Stimulated activated CD8-positive, alpha-beta memory T cell treated with anti-CD3 and anti-CD28 coated beads, Interleukin-2, amount 100 ng/mL, for 1 hour (primary cell): ENCODE measurements at places on chromosomes 5 and 9.

GRCh38 chr5:1175801-1176472, 25.5 kb upstream of the SLC6A19 start:
- no peak for DNase-seq

GRCh38 chr5:9421884-9422283, 124.0 kb downstream of the SEMA5A start:
- no peak for DNase-seq

GRCh38 chr9:86735772-86736458, 211.4 kb downstream of the GAS1 start:
- DNase-seq, result no peak

DNA sequence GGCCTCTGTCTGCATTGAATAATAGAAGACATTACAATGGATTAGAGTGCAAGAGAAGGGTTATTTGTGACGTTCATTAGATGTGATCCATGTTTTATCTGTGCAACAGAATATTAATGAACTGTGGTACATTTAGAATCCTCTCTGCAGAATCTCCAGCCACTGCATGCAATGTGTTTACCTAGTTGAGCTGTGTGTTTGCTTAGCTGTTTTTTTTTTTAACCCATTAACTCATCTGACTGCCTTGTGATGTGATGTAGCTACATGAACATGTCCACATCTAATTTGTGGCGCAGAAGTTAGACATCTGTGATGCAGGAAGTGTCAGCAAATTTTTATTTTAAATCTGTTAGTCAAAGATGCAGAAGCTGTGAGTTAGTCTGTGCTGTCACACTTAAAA, 236.9 kb downstream of the CD180 start:
- DNase-seq, result no peak

GRCh38 chr5:141835928-141836670, 42.1 kb downstream of the PCDH1 start:
- DNase-seq, result no peak

DNA sequence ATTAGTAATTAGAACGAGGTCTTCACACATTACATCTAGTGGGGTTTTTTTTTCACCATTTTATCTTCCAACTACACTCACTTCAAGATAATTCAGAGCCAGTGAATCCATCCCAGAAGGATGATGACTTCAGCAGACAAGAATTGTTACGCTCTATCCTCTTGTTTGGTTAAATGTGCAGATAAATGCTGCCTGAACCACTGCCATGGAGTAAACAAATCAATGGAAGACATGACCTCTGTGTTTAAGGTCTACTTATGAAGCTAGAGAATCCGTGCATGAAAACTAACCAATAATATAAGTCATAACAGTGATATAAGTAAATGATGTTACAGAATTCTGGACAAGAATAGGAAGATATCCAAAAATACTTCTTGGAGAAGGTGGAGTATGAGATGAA, 602.6 kb downstream of the TLR4 start:
- DNase-seq, result no peak

DNA sequence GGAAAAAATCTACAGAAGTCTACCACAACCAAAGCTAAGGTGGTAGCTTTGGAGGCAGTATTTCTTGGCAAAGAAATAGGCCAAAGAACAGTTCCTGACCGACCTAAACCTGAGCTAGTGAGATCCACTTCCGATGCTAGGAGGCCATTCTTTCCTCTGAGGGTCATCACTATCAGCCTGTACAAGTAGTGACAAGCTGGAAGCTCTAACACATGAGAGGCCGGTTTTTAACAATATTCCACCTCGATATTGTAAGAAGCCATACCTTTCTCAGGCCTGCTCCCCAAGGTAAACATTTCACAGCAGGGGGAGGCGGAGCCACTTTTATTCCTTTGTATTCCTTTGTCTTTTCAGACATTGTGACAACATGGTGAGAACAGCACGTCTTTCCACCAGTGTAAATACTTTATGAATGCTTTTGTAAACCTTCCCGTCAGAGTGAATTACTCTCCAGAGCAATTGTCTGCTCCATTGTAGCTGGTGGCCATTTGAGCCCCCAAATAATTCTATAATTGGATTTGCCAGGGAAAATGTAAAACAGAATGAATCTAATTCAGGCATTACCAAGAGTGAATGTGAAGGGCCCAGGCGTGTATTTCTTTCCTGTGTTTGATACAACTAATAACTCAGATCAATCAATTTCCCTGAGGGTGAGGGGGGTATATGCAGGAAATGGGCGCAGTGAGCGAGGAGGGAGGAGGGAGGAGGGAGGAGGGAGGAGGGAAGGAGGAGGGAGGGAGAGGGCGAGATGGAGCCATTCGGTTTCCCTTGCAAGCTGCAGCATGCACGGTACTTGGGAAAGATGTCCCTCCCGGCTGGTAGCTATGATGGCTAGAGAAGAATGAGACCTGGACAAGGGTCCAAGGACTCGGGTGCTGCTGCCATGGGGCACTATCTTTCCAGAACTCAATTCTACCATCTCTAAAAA, 166.6 kb downstream of the CDK5RAP2 start:
- no peak for DNase-seq

DNA sequence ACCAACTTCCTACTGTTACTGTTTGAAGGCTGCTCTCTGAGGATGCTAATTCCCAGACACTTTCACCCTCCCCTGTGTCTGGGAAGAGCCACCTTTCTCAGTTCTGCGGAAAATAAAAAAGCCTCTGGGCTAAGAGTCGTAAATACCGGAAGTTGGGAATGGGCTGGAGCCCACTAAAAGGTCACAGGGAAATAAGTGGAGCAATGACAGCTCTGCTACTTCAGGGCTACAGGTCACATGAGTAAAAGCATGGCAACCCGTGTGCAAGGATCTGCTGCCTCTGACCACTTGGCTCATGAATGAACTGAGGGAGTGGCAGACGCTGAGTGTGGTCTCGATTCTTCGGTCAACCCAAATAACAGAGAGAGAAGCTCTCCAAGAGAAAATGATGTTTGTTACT, 25.8 kb upstream of the ATP6V1G1 start:
- DNase-seq, result no peak

- DNase-seq, result no peak
Observed at GRCh38 chr5:66138637-66139317, 5.3 kb upstream of the SREK1 start.

- DNase-seq, result no peak
Observed at GRCh38 chr5:137727623-137728022, 8.3 kb downstream of the KLHL3 start.
